Right forelimb (tissue), 1 donor: ENCODE measurements at places on chromosomes 1 and 21.

DNA sequence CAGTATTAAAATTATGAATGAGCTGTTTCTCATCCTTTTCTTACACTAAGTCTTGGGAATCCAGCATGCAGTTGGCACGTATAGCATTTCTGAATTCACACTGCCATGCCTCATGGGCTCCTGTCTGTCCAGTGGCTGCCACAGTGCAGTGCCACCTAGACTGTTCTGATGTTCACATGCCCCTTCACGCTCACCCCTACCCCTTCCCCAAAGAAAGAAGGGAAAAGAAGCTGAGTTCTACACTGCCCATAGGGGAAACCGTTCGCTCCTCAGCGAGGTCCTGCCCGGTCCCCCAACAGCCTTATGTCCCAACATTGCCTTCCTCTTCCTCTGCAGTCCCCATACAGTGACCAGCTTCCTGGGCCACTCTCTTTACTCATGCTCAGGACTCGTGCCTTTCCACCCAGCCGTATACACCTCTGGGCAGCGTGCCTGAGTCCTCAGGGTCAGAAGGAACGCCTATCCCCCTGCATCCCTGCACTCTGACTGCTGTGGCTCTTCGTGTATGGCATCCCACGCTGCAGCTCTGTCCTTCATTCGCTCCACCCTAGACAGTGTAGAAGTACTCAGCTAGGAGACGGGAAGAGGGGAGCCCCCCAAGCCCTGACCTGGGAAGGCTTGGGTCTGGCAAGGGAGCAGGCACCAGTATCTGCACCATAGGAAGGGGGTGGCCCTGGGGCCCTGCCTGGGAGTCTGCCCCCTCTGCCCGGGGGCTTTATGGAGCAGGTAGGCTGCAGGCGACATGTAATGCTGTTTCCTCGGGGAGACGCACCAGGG, 24.1 kb upstream of the ARF1 start:
- DNase-seq, result no peak

DNA sequence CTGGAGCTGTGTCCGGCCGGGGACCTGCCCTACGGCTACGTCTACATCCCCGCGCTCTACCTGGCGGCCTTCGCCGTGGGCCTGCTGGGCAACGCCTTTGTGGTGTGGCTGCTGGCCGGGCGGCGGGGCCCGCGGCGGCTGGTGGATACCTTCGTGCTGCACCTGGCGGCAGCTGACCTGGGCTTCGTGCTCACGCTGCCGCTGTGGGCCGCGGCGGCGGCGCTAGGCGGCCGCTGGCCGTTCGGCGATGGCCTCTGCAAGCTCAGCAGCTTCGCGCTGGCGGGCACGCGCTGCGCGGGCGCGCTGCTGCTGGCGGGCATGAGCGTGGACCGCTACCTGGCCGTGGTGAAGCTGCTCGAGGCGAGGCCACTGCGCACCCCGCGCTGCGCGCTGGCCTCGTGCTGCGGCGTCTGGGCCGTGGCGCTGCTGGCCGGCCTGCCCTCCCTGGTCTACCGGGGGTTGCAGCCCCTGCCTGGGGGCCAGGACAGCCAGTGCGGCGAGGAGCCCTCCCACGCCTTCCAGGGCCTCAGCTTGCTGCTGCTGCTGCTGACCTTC, 412 bp downstream of the GPR25 start:
- no peak for DNase-seq

GRCh38 chr1:55071477-55071876, 32.1 kb downstream of the PCSK9 start:
- DNase-seq, result no peak

GRCh38 chr21:33543505-33544129, 779 bp downstream of the SON start:
- no peak for DNase-seq

GRCh38 chr1:167683641-167684502, 37.9 kb upstream of the MPZL1 start:
- no peak for DNase-seq

- no peak for DNase-seq
Observed at GRCh38 chr1:99385852-99386251, 121.6 kb downstream of the PLPPR4 start.

DNA sequence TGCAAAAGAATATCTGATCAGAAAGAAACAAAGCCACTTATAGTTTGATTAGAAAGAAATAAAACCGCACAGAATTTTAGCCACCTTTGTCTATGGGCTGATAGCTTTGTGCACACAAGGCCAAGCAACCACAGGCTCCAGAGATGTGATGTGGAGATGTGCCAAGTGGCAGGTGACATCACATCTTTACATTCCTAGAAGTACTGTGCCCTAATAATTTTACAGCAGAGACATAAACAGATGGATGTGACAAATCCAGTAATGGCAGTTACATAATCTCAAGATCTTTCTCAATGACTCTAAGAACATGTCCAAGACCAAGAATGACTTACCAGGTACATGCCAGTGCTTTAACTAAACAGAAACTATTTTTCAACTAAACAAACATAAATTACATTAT, 159.5 kb downstream of the LTN1 start:
- no peak for DNase-seq
